A375 (cell line): ENCODE measurements at places on chromosomes 7 and 10. TPM values are rescaled to one million over a fixed set of nuclear protein-coding genes. Genes with fewer than 3 reads are reported as not detected.

The KLHL7 gene
- total RNA-seq: 27.3 and 32.8 TPM in 2 replicates

The PHYH gene
- total RNA-seq: 8.6 and 10.6 TPM in 2 replicates

The ABCA13 gene
- total RNA-seq: 0.94 and 1.0 TPM in 2 replicates

The BLNK gene
- total RNA-seq: not detected in 2 replicates

The CFAP70 gene
- total RNA-seq: 0.11 and 0.15 TPM in 2 replicates

The CABCOCO1 gene
- total RNA-seq: not detected in 2 replicates

The ADO gene
- 21.8 and 23.6 TPM in 2 replicates for total RNA-seq

The ZNF467 gene
- total RNA-seq: 0.34 and 0.45 TPM in 2 replicates

The OPALIN gene
- total RNA-seq: not detected in 2 replicates

The CALML3 gene
- total RNA-seq: not detected in 2 replicates
